Panc1 (cell line): ENCODE measurements at places on chromosomes 5 and 9.

- DNase-seq = no peak
Observed at GRCh38 chr9:136544548-136544963, 1.3 kb downstream of the NOTCH1 start.

- DNase-seq = no peak
Observed at GRCh38 chr5:143514616-143515335, 111.3 kb upstream of the NR3C1 start.

- DNase-seq = no peak
Observed at GRCh38 chr9:20512636-20513035, 109.7 kb downstream of the MLLT3 start.

DNA sequence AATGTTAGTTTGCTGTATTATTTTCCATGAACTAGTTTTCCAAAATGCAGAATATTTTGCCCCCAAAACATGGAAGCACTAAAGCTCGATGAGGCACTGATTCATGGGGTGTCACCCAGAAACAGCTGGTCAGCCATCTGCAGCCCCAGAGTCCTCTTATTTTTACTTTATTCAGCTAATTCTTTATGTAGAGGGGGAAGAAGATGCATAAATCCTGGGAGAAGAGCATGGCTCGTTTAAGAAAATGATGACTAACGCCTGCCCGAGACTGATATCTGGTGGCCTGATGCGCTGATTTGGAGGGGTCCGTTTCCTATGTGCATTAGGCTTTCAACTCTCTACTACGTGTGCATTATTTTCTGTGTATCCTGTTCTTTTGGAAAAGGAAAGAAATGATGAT lies 390.3 kb upstream of the MEF2C start:
- no peak for DNase-seq

GRCh38 chr5:147750065-147750464 lies 32.5 kb downstream of the JAKMIP2 start:
- no peak for DNase-seq

DNA sequence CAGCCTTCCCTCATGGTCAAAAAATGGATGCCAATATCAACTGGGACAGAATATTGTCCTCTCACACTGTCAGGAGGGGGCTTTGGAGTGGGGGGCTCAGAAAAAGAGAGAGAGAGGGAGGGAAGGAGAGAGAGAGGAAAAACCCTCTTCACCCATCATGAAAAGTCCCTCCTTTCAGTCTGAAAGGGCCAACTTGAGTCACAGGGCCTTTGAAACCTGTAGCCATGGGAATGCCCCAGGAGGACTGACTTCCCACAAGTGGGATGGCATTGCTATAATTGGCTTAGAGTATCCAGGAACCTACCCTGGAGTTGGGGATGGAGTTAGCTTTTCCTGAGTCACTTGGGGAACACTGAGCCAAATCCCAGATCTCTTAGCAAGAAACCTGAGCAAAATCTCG lies 41.2 kb downstream of the DNAJC21 start:
- DNase-seq = no peak

DNA sequence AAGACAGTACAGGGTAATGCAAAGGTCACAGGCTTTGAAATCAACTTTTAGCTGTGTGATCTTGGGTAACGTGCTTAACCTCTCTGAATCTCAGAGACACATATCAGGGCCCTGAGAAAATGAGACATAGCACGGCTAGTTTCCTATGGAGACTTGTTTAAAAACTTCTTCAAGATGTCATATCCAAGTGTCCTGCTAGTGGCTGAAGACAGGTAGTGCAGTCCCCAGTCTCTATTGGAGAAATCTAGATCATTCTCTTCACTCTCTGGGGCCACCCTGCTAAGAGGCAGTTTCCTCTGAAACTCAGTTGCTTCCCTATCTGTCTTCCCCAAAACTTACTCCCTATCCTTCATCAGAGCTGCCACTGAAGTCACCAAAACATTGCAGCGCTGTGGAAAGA lies 30.3 kb upstream of the GRXCR2 start:
- DNase-seq = no peak

GRCh38 chr5:35246411-35246810 lies 16.1 kb upstream of the PRLR start:
- DNase-seq = no peak
